ENCODE measurements at places on chromosomes 7 and 10. TPM values are rescaled to one million over a fixed set of nuclear protein-coding genes. Genes with fewer than 3 reads are reported as not detected.

- no peak for DNase-seq
Observed at GRCh38 chr10:88028654-88029053, 165.2 kb downstream of the PTEN start.

DNA sequence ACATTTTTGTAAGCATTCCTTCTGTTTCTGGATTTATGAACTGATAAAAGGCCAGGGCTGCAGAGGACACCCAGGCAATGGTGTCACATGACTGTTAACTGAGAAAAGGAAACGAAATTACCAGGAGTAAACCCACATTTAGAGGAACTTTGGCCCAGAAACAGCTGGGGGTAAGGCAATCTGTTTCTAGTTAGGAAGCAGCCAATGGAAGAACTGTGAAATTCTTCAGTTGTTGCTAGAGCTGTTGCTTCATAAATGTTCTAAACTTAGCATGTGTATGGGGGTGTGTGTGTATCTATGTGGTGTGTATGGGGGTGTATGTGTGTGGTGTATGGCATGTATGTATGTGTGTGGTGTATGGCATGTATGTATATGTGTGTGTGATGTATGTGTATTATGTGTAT is 11.8 kb upstream of the PDCD4 start:
- DNase-seq: no peak

- no peak for DNase-seq
Observed at GRCh38 chr7:128384726-128385125, 23.2 kb upstream of the PRRT4 start.

Gene IKZF1
- total RNA-seq: 14.2 TPM

Gene SFMBT2
- total RNA-seq: 22.8 TPM

Gene NXPH1
- not detected for total RNA-seq

Measured in breast epithelium (tissue), 4 donors.